ENCODE measurements at places on chromosomes 4 and X. TPM values are rescaled to one million over a fixed set of nuclear protein-coding genes. Genes with fewer than 3 reads are reported as not detected.
A peak's percentile ranks its signal among the peaks of the same experiment; 100 is the strongest.

DNA sequence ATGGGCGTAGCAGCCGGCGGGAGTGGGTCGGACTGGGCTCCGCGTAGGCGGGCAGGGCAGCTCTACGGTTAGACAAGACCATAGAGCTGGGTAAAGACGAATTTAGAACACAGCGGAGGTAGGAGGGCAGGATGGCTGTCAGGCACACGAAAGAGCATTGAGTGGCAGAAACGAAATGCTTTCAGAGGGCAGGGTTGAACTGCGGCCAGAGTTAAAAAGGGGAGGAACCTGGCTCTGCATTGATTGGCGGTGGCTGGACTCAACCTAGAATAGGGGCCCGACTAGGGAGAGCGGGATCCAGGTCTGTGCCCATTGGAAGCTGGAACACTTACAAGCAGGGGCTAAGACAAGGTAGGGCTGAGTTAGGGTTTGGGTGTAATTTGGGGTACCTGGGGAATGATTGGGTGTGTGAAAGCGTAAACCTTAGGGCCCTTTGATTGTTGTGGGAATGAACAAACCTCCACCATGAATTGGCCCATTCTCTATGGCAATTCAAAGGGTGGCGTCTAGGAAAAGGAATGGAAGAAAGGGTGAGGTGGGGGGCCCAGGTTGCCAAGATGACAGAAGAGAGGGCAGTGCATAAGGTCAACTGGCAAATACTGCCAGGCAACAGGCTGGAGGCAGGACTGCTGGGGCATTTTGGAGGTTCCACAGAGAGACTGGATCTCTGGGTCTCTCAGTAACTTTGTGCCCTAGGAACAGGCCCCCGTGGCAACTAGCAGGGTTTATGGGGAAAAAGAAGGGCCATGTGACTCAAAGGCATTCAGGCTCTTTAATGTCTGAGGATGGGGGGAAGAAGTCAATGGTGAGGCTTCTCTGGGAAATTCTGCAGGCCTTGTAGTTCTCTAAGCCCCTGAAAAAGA, 911 bp upstream of the ELK1 start:
- H3K27ac ChIP-seq = peak overlapping the region; percentile 76
- H3K27me3 ChIP-seq = no peaks in the 10 kb centered on the region
- DNase-seq = no peak
- H3K36me3 ChIP-seq = peaks cover 8% of the 10 kb centered on the region
- H3K4me1 ChIP-seq = peaks cover 5% of the 10 kb centered on the region
- no peak overlapping the region for H3K4me3 ChIP-seq

DNA sequence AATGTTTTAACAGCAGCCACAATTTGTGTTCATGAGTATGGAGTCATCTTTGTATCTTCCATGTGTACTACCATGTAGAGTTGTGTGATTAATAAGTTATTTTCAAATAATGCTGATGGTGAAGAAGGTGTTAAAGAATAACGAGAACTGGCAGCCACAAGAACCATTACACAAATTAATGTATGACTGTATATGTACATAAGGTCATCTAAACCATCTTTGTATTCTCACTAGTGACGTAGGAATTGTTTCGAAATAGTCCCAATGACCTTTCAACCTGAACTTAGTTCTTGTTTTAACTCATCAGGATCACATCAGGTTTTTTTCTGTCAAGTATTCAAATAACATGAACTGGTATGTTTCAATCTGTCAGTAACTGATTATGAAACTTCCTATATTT, 48.3 kb upstream of the NOCT start:
- H3K4me3 ChIP-seq = no peak overlapping the region
- no peak overlapping the region for H3K27ac ChIP-seq
- no peak for DNase-seq
- H3K4me1 ChIP-seq = no peaks in the 10 kb centered on the region

DNA sequence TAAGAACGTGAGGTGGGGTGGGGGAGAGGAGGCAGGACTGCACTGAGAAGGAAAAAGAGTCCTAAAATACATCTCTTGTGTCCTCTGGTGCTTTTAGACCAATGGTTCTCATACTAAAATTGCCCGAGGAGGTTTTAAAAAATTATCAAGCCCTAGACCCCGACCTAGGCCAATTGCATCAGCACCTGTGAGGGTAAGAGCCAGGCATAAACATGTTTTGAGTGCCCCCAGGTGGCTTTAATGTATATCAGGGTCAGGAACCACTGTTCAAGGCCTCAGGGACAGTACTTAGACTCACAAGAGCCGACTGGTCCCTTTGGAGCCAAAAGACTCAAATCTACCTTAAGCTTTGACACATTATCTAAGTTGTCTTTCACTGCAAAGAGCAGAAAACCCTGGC, 37.5 kb upstream of the TMEM150C start:
- no peak for DNase-seq
- no peak overlapping the region for H3K27ac ChIP-seq
- H3K4me1 ChIP-seq = no peaks in the 10 kb centered on the region
- no peaks in the 10 kb centered on the region for H3K36me3 ChIP-seq
- no peak overlapping the region for H3K4me3 ChIP-seq

DNA sequence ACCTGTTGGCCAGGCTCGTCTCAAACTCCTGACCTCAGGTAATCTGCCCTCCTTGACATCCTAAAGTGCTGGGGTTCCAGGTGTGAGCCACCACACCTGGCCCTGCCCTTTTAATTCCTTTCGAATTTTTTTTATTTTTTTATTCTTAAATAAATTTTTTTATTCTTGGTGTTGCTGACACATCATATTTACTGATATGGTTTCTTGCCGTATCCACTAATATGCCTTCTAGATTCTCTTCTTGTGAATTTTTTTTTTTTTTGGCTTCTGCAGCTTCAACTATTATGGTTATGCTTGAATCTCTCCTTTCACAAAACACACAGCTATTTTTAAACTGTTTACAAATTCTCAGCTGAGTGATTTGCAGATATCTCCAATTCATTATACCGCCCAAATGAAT, 353.4 kb upstream of the ADGRL3 start:
- H3K36me3 ChIP-seq = no peaks in the 10 kb centered on the region
- H3K4me3 ChIP-seq = no peak overlapping the region
- DNase-seq = no peak
- H3K27me3 ChIP-seq = no peaks in the 10 kb centered on the region
- H3K27ac ChIP-seq = no peak overlapping the region
- H3K4me1 ChIP-seq = no peaks in the 10 kb centered on the region

- no peaks in the 10 kb centered on the region for H3K27me3 ChIP-seq
- H3K4me3 ChIP-seq = no peak overlapping the region
- DNase-seq = peak; percentile 26
- no peaks in the 10 kb centered on the region for H3K36me3 ChIP-seq
Measured at GRCh38 chr4:123750044-123750443, 353.4 kb downstream of the SPRY1 start.

Gene ZNF718
- 7.2 TPM for total RNA-seq

DNA sequence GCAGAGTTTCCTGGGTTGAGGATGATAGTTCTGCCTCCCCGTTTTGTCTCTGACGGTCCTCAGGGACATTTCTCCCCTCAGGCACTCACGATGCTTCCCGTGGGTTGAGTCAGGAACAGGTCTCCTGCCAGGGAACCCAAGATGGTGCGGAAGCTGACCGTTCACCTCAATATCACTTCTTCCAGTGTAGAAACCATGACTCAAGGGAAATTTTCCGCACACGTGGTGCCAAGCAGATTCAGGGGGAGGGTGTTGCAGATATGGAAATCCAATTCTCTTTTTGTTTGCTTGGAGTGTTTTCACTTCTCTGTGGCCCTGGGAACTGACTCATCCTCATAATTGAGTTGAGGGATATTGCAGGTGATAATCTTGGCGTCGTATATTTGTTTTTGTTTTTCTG, 46.7 kb downstream of the CXorf49B start:
- H3K4me1 ChIP-seq = no peaks in the 10 kb centered on the region
- H3K4me3 ChIP-seq = no peak overlapping the region
- no peak overlapping the region for H3K27ac ChIP-seq
- H3K36me3 ChIP-seq = no peaks in the 10 kb centered on the region
- no peaks in the 10 kb centered on the region for H3K27me3 ChIP-seq

Gene CXCL6
- total RNA-seq = 6.5 TPM

Gene STS
- total RNA-seq = 16.7 TPM

DNA sequence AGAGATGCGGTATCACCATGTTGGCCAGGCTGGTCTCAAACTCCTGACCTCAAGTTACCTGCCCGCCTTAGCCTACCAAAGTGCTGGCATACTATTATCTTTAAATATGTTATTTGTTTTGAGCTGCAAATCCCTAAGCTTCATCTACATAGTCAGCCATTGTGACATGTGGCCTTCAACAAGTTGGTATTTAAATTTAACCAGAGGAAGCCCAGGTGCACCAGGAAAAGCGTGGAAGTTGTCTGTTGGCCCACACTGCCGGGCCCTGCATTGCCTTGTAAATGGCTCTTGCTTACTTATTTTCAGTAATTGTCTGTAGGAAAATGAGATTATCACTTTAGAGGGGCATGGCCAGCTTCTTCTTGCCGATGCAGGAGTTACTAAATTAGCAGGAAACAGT, 6.0 kb downstream of the WWC2 start:
- H3K27ac ChIP-seq = no peak overlapping the region
- H3K4me3 ChIP-seq = no peak overlapping the region
- peaks cover 14% of the 10 kb centered on the region for H3K4me1 ChIP-seq
- H3K36me3 ChIP-seq = no peaks in the 10 kb centered on the region
- no peak for DNase-seq

Gene SRD5A3
- 13.6 TPM for total RNA-seq

- no peak for DNase-seq
- H3K4me3 ChIP-seq = no peak overlapping the region
- H3K36me3 ChIP-seq = no peaks in the 10 kb centered on the region
- H3K27ac ChIP-seq = no peak overlapping the region
Measured at GRCh38 chrX:45815441-45815840, 614.8 kb upstream of the DIPK2B start.

GRCh38 chr4:123300222-123301039, 96.2 kb upstream of the SPRY1 start:
- H3K4me1 ChIP-seq = no peaks in the 10 kb centered on the region
- no peak overlapping the region for H3K4me3 ChIP-seq
- H3K27ac ChIP-seq = no peak overlapping the region
- H3K27me3 ChIP-seq = no peaks in the 10 kb centered on the region
- no peak for DNase-seq

- H3K27me3 ChIP-seq = no peaks in the 10 kb centered on the region
- no peak for DNase-seq
- no peaks in the 10 kb centered on the region for H3K36me3 ChIP-seq
- H3K27ac ChIP-seq = no peak overlapping the region
Measured at GRCh38 chrX:31608638-31609037, 536.8 kb upstream of the FTHL17 start.

DNA sequence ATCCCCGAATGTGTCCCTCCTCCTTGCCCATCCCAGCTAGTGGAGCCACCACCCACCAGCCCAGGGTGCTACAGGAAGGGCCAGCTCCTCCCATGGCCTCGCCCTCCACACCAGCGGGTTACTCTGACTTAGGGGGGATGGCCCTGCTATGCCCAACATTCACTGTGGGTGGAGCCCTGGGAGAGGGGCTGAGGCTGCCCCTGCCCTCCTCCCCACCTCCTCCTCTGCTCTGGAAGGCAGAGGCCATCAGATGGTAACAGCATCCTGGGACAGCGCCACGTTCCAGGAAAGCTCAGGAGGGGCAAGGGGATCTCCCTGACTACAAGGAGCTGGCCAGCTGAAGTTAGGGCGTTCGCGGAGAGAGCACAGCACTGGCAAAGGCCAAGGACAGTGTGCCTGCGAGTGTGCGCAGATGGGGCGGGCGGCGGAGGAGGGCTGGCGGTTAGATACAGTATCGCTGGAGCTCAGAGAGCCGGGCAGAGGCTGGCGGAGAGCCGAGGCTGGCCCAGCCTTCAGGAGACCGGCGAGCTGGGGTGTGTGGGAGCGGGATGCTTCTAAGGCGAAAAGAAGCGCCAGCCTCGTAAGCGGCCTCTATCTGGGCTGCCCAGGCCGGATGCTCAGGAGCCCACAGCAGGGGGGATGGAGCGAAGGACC, 1.5 kb downstream of the JAKMIP1 start:
- no peak overlapping the region for H3K27ac ChIP-seq
- H3K4me1 ChIP-seq = no peaks in the 10 kb centered on the region
- no peak for DNase-seq
- no peaks in the 10 kb centered on the region for H3K36me3 ChIP-seq

- H3K27ac ChIP-seq = no peak overlapping the region
- no peaks in the 10 kb centered on the region for H3K36me3 ChIP-seq
- no peak for DNase-seq
- no peaks in the 10 kb centered on the region for H3K4me1 ChIP-seq
- H3K27me3 ChIP-seq = peaks cover 2% of the 10 kb centered on the region
Measured at GRCh38 chrX:86507331-86507730, 359.1 kb downstream of the DACH2 start.

DNA sequence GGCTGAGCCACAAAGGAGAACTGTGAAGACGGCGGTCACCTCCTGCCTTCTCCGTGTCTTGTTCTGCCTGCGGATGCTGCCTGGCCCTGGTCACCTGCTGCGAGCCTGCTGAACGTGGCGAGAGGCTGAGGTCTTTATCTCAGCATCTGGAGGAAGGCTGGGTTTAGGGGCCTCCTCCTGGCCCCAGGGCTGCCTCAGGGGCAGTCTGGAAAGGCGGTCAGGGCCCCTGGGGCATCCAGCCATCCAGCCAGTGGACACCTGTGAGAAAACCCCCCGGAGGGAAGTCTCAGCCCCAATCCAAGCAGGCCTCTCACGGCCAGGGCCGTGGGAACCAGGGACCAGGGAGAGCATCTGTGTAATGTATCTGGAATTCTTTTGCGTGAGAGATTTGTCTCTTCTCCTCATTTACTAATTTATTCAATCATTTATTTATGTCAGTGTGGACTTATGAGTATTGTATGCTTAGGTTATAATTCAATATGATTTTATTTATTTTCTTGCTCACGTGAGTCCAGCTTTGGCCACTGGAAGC, 11.3 kb downstream of the PDE6B start:
- H3K27me3 ChIP-seq = no peaks in the 10 kb centered on the region
- no peaks in the 10 kb centered on the region for H3K4me1 ChIP-seq
- no peak overlapping the region for H3K27ac ChIP-seq
- no peaks in the 10 kb centered on the region for H3K36me3 ChIP-seq
- DNase-seq = no peak
- no peak overlapping the region for H3K4me3 ChIP-seq

DNA sequence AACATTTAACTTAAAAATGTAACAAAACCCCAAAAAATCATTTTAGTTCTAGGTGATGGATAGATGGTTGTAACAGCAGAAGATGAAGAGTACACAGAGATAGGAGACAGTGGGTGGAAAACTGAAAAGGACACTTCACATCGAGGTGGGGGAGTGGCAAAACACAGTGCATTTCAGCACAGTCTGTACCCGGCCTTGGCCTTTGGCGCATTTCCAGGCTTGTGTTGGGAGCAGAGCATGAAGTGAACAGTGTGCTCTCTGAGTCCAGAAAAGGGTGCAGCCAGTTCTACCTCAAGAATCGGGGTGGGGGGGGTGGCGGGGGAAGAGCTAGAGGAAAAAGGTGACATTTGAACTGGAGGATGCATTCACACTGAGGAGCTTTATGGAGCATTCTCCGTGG, 4.3 kb downstream of the TSPYL2 start:
- no peak for DNase-seq
- H3K27ac ChIP-seq = peak overlapping the region; percentile 20
- H3K27me3 ChIP-seq = no peaks in the 10 kb centered on the region
- H3K4me1 ChIP-seq = peaks cover 8% of the 10 kb centered on the region
- H3K4me3 ChIP-seq = no peak overlapping the region

Data from lung (tissue), 17 donors.